ENCODE measurements at places on chromosomes 12 and 14.

DNA sequence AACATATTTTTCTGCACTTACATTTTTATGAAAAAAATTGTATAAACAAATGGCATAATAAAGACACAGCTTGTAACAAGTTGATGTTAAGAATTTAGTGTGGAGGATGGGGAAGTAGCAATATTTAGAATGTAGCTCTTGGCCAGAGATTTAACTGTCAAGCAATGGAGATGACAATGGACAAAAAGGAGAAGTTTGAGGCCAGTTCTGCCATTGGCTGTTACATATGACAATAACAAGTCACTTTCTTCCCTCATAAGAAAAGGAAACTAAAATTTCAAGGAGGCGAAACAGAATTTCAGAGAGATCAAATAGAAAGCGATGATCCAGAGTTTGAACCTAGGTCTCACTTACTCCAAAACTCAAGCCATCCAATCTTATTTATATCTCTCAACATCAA lies 122.8 kb upstream of the CCDC175 start:
- DNase-seq: no peak

DNA sequence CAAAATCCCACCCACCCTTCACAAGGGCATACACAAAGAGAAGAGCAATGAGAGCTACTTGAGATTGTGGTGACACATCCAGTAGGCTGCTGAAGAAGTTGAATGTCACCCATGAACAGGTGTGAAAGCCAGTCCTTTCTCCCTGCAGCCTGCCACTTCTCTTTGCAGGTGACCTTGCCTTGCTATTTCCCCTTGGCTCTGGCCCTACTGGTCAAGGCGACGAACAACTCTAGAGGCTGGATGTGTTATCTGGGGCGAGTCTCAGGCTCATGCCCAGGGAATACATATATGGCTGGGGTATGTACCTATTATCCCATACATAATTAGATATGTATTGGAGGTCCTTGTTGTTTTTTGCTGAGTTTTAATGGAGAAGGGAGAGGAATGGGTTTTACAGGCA lies 70.2 kb upstream of the EGLN3 start:
- no peak for DNase-seq

DNA sequence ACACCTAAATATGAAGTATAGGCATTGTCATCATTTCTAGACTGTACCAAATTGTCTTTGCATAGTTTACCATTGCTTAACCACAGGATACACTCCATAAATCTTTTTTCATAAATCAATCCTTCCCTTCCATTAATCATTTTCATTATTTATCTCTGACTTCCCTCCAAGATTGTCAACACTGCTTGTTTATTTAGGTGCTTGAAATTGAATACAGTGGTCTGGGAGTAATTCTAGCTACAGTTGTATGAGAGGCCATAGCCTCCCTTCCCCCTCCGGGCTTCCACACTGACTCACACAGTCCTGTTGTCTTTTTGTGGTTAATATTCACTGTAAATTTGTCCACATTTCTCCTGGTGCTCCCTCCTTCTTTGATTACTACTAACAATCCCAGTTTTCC lies 114.2 kb upstream of the ARID2 start:
- DNase-seq: peak; percentile 82

GRCh38 chr14:53955671-53956426 lies 776 bp downstream of the BMP4 start:
- DNase-seq: peak; percentile 27

- DNase-seq: peak; percentile 46
Observed at GRCh38 chr12:70971001-70971794, 50.7 kb upstream of the PTPRR start.

GRCh38 chr12:106304001-106304421 lies 1.5 kb downstream of the TCP11L2 start:
- no peak for DNase-seq

DNA sequence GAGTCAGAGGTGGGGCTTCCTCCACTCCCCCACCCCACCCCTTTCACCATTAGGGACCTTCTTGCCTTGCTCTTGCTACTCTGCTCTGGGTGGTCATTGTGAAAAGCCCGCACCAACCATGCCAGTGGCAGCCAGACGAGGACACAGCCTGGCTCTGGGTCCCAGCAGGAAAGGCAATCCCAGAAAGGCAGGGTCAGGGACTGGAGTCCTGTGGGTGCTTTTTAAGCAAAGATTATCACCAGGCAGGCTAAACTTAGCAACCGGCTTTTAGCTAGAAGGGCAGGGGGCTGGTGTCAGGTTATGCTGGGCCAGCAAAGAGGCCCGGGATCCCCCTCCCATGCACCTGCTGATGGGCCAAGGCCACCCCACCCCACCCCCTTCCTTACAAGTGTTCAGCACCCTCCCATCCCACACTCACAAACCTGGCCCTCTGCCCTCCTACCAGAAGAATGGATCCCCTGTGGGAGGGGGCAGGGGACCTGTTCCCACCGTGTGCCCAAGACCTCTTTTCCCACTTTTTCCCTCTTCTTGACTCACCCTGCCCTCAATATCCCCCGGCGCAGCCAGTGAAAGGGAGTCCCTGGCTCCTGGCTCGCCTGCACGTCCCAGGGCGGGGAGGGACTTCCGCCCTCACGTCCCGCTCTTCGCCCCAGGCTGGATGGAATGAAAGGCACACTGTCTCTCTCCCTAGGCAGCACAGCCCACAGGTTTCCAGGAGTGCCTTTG lies 1.2 kb upstream of the GAPDH start:
- DNase-seq: peak; percentile 92

DNA sequence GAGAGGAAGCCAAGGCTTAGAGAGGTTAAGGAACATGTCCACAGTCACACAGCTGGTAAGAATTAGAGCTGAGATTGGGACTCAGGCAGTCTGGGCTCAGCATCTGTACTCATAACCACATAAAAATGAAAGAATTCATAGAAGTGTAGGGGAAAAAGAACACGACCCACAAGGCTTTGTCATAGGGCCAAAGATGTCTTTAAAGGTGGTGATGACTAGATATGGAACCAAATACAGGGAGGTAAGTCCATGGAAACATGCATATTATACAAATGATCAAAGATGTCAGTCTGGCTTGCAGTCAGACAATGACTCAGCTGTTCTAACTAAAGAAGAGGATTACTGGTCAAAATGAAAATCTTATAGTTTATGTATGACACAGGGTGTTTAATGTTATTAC lies 7.2 kb upstream of the SSPN start:
- DNase-seq: peak; percentile 76

DNA sequence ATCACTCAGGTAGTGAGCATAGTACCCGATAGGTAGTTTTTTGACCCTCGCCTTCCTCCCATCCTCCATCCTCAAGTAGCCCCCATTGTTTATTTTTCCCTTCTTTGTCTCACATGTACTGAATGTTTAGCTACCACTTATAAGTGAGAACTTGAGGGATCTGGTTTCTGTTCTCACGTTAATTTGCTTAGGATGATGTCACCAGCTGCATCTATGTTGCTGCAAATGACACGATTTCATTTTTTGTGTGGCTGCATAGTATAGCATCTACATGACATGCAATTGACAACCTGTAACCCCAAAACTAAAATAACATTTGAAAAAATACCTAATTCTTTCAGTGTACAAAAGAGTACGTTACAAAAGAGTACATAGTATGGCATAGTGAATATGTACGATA lies 254.0 kb upstream of the NOVA1 start:
- no peak for DNase-seq

DNA sequence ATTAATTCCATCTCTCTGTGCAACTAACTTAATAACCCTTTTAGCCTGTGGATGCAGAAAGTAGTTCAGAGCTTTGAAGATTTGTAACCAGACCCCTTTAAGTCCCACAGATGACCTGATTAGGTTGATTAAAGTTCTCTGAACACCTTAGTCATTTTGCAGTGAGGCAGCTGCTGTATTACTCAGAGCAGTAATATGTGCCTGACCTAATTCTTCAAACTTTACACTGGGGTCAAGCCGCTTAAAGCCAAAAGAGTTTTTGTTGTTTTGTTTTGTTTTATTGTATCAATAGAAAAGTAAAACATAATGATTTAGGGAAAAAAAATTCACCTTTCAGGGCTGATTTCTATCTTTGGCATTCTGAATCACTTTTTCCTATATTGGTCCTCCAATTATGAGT lies 78.6 kb upstream of the PLEKHG7 start:
- peak; percentile 78 for DNase-seq

GRCh38 chr12:38931461-38931860 lies 26.1 kb upstream of the CPNE8 start:
- DNase-seq: no peak

GRCh38 chr12:88141425-88141773 lies 489 bp downstream of the CEP290 start:
- no peak for DNase-seq

DNA sequence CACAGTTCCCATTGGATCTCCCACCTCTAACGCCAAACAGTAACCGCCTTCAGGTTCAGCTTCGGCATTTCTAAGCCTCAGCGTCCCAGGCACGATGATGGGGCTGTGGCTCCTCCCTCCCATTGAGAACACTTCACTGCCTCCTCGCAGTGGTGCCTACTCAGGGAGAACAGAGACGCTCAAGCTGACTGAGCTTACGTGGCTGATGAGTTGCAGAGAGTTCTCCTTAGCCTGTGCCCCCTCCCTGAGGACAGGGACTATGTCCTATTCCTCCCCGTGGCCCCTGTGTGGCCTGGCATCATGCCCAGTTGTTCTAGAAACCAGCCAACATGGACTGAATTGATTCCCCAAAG lies 87.0 kb downstream of the ITPK1 start:
- DNase-seq: no peak

DNA sequence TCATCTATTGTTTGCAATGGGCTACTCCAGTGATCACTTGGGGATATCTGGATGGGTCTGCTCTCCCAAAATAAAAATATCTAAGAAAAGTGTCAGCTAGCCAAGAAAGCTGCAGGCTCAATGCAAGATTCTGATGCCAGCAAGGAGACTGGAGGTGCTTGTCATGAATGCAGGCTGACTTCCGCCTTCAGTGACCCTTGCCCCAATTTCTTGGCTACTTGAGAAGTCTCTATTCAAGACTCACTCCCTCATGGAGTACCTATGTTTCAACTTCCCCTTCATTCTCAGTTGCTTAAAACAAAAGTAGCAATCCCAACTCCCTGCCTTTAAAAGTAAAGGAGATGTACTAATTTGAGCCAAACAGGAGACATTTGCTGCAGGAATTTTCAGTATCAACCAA lies 123.9 kb downstream of the GPR65 start:
- DNase-seq: no peak

- DNase-seq: peak; percentile 76
Observed at GRCh38 chr14:61147831-61148549, 133.1 kb downstream of the TMEM30B start.

- DNase-seq: no peak
Observed at GRCh38 chr12:106073179-106073578, 65.6 kb downstream of the NUAK1 start.

- no peak for DNase-seq
Observed at GRCh38 chr12:6056406-6057240, 67.8 kb downstream of the VWF start.

DNA sequence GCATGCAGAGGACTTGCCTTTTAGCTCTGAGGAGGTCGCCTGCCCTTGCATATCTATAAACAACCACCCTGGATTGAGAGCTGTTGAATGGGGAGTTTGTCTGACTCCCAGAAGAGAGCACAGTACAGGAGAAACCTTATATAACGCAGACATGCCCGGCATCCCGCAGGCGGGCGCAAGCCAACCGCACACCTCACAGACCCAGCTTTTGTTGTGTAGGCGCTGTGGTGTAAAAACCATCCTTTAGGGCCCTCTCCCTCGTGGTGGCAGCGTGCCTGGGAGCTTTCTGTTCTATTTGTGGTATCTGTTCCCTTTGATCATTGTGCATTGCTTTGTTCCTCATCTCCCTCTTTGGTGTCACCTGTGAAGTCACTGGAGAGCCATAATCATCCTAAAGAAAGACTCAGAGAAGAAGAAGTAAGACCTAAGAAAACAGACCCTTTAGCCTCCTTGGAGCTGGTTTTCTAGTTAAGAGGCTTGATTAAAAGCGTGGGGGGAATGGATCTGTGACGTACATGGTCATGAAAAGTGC lies 77.7 kb downstream of the ETV6 start:
- no peak for DNase-seq

DNA sequence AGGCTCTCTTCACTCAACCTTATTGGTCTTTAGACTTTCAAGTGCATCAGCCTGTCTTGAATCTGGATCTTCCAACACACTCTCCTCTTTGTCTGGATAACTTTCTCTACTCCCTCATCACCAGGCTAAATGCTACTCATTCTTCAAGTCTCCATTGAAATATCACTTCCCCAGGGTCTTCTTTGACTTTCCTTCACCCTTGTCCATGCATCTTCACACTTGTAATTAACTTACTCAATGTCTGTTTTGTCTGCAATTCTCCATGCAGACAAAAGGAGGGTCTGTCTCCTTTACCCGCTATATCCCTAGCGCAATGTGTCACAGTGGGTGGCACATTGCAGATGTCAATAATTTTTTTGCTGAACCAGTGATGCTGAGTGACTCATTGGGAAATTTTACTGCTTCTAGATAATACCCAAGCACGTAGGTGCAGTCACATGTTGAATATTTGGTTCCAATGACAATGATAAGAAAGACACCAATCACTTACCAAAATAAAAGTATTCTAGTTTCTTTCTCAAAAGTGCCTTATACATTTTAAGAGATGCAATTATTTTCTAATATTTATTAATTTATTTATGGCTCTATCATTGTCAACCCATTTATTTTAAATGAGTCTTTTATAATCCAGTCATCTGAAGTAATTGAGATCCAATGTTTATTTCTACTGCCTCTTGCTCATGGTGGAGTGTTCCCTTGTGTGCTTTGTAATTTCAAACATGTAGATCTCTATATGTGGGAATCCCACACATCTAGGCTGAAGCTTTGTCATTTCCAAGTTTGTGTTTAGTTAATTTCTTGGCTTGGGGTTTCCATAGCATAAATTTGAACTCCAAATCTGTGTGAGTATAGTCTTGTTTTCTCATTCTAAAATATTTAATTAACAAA lies 21.7 kb upstream of the RFC5 start:
- no peak for DNase-seq

DNA sequence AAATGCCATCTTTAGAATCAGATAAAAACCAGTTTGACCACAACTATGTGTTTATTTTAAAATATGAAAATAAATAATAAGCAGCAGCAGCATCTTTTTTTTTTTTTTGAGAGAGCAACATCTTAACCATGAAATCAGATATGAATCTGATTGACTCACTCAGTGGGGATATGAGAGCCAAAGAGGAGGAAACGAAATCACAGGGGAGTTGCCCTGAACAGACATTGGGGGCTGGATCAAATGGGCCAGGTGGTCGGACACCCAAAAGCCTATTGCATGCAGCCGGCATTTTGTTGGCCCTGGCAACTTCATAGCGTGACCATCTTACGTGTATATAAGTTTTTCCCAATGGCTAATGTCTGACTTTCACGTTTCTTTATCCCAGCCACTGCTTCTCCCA lies 321.1 kb downstream of the NPAS3 start:
- DNase-seq: peak; percentile 4

GRCh38 chr14:24659916-24660570 lies 26.1 kb upstream of the GZMB start:
- DNase-seq: no peak

GRCh38 chr12:120835657-120836056 lies 68.5 kb downstream of the SPPL3 start:
- DNase-seq: no peak
